ENCODE measurements at places on chromosomes 16 and 17.
A peak's percentile ranks its signal among the peaks of the same experiment; 100 is the strongest.

- no peak for DNase-seq
These were observed 33.3 kb downstream of the GLG1 start for GRCh38 chr16:74573622-74574021.

GRCh38 chr16:23182206-23182678 lies 303 bp upstream of the SCNN1G start:
- DNase-seq: peak; percentile 82

DNA sequence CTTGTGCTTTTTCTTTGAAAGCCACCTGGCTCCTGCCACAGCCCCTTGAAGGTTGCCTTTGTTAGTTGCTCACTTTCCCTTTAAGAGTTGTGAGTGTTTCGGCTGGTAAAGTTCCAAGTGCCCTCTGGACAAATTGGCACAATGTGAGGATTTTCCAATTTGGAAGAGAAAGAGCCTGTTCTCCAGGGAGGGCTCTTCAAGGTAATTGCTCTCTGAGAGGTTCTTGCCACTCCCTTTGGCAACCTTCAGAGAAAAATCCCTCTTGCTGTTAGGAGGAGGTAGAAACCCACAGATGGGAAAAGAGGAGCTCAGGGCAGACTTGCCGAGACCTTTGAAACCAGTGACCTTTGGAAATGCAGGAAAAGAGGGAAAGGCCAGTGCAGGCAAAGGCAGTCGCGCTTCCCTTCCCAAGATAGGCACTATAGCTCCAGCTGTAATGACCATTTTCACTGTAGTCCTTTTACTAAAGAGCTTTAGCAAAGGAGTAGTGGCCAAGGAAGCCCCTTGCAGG lies 49.0 kb upstream of the AKAP1 start:
- no peak for DNase-seq

GRCh38 chr17:3799181-3799945 lies 1.6 kb downstream of the ITGAE start:
- DNase-seq: no peak

GRCh38 chr17:73800893-73801292 lies 156.6 kb upstream of the SDK2 start:
- DNase-seq: no peak

DNA sequence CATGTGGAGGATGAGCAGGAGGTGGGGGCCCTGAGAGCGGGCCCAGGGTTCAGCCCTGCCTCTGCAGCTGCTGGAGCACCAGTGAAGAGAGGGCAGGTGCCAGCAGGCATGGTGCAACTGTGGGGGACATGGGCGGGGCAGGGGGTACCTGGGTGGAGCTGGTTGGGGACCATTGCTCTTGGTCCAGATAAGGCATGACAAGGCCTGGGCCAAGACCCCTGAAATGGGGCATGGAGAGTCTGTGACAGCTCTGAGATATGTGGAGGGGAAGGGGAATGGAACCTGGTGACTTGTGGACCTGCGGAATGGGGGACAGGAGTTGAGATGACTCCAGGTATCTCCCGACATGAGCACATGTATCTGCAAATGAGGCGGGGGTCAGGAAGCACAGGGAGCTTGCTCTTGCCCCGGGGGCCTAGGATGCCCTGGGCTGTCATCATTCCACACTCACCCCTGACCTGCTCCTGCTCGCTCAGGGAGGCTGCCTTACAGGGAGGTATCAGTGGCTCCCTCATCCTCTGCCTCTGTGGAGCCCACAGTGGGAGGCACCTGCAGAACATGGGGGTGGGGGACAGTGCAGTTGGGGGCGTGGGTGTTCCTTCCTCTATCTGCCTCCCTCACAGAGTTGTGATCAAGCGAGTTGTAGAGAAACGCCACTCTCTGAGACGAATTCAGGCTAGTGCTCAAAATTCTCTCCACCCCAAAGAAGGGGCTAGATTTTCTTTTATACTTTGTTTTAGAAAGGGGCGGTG lies 40.2 kb downstream of the TMEM235 start:
- DNase-seq: no peak

GRCh38 chr17:79666111-79666510 lies 55.3 kb upstream of the RBFOX3 start:
- DNase-seq: no peak

- no peak for DNase-seq
These were observed 258.3 kb downstream of the PRKCA start for GRCh38 chr17:66560691-66561090.
